ENCODE measurements at places on chromosomes 11 and 22.

- DNase-seq: no peak
Observed at GRCh38 chr22:28031383-28031922, 112.4 kb upstream of the PITPNB start.

DNA sequence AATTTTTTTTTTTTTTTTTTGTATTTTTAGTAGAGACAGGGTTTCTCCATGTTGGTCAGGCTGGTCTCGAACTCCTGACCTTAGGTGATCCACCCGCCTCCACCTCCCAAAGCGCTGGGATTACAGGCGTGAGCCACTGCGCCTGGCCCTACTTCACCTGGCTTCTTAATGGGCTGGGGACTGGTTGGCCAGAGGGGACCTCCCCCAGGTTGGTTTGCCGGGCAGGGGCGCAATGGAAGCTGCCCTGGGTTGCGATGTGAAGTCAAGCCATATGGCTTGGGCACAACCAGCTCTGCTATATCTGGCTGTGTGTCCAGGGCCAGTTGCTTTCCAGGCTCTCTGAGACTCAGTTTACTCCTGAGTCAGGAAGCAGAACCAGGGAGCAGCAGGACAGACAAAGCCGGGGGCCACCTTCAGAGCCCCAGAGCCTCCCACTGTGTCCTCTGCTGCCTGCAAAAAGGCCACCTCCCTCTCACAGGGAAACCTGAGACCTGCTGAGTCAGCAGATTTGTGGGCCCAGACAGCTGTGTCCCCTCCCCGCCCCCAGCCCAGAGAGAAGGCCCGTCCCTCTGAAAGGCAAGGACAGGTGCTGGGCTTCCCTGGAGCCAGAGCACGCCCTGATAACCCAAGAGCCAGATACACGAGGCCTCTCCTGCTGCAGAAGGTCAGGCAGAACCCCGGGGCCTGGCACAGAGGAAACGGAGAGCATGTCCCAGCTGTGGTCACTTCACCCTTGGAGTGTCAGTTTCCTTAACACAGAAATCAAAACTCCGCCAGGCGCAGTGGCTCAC is 29.2 kb upstream of the DAGLA start:
- DNase-seq: no peak

DNA sequence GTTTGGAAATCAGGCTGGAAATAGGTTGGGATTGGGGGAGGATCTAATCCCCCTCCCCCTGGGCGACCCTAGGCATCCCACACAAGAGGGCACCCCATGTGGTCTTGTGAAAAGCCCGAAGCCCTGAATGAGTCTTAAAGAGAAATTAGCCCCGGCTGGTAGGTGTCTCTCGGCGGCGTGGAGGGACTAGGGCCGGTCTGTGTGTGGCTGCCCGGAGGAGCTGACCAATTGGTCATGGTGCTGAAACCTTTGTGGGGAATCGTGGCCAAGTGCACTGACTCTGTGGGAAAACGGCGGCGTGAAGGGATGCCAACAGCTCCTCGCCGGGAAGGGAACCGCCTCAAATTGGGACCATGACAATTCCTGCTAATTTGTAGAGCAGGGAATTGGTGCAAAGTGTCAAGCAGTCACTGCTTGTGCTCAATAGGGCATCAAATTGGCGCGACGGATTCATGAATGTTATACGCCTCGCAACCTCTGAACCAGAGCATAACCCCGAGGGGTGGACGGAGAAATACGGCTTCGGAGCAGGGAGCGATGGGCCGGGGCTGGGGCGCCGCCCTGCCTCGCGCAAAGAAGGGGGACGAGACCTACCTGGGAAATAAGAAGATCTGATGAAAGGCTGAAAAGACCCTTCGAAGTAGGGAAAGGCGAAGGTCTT is 1.5 kb downstream of the DBX1 start:
- no peak for DNase-seq

GRCh38 chr11:65355776-65356393 is 1.3 kb downstream of the TIGD3 start:
- DNase-seq: no peak

GRCh38 chr11:60926500-60926899 is 2.2 kb downstream of the TMEM132A start:
- DNase-seq: no peak

DNA sequence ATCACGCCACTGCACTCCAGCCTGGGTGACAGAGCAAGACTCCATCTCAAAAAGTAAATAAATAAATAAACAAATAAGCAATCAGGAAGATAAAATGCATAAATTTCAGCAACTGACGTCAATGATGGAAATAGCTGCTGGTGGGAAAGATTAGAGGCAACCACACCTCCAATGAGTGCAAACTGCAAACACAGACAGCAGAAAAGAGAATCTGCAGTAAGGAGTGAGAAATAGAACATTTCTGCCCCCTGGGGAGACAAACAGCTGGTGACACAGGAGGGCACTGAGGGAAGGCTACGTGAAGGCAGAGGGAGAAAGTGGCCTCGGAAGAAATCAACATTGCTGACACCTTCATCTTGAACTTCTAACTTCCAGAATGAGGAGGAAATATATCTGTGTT is 6.5 kb downstream of the PI4KA start:
- DNase-seq: no peak

GRCh38 chr22:25027959-25028840 is 75.7 kb downstream of the KIAA1671 start:
- no peak for DNase-seq

GRCh38 chr22:39360242-39360641 is 10.5 kb downstream of the SYNGR1 start:
- no peak for DNase-seq
